ENCODE measurements at places on chromosomes 2 and 18. TPM values are rescaled to one million over a fixed set of nuclear protein-coding genes. Genes with fewer than 3 reads are reported as not detected.

DNA sequence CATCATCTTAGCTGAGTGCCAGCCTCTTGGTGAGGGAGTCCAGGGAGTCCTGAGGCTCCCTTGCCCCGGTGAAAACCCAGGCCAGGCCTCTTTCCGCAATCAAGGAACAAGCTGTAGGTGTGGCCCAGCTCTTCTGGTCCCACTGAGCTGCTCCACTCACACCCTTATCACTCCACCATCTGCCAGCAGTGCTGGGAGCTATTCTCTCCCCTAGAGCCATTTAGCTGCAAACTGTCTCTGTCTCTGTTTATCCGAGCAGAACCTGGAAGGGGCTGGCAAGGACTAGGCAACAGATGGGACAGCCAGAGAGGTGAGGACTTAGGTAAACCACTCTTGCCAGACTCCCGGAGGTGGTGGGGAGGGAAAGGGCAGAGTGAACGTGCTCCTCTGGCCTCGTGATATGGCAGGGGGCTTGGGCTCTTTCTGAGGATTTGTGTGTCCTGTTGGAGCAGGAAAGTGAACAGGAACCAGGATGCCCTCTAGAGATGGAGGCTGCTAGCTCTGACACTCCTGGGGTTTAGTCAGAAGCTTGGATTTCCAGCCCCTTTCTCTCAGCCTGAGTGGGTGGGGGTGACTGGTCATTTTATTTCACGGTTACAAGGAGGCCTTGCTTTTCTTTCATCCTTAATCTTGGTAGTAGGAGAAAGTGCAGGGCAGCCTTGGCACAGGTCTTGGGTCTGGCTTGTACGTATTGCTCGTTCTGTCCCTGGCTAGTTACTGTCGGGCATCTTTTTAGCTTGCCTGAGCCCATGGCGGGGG lies 19.6 kb downstream of the B3GNT2 start:
- DNase-seq = peak; percentile 58

GRCh38 chr2:28393114-28393836 lies 617 bp downstream of the FOSL2 start:
- peak; percentile 68 for DNase-seq

GRCh38 chr2:151638191-151638933 lies 95.9 kb downstream of the NEB start:
- peak; percentile 12 for DNase-seq

DNA sequence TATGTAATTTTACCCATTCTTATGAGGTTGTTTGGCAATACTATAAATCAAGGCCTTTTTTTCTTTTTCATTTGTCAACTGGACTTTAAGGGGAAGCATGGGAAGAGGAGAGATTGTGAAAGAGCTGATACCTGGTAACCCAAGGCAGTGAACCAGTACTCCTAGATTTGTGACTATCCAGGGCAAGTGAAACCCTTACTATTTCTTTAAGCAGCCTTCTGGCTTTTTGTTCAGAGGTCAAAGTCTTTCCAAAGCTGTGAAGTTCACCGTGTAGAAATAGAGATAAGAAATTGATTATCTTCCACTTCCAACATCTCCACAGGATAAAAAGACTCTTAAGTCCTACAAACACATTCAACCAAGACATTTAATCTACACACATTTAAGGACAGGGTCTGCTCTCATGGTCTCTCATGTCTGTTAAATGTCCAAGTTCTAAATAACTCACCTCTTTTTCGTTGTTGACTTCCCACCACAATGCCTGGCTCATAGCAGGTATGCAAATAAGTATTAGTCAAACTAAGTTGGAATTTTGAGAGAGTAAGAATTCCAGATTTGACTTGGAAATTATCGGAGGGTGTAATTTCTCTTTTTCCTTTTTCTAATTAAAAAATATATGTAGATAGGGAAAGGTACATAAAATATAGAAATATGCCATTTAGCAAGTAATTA lies 485.8 kb downstream of the STK39 start:
- DNase-seq = no peak

DNA sequence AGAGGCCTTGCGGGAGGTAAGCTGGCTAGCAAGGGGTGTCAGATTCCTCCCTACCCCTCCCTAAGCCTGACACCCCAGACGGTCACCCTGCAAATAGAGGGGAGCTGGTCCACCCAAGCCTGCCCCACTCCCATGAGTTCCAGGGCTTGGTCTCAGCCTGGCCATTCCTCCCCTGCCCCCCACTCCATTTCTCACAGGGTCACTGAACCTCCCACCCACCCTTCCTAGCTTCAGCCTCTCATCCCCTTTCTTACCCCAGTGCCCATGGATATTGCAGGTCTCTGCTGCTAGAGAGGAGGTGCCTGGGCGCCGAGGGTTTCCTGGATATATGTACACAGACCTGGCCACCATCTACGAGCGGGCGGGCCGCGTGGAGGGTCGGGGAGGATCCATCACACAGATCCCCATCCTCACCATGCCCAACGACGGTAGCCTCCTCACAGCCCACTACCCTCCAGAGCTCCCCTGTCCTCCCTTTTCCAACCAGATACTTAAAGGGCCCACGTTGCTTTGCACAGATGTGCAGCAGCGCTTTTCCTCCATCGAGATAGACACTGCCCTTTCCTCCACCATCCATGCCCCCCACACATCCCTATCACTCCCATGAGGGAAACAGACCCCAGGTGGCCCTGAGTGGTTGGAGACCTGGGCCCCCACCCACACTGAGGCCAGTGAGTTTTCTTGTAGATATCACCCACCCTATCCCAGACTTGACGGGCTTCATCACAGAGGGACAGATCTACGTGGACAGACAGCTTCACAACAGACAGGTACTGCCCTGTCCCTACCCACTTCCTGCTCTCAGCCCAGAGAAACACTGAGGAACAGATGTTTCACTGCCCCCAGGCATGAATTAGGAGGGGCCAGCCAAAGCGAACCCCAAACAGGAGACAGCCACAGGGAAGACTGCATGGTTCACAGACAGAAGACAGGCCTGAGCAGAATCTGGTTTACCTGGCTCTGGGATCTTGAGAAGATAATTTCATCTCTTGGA lies 15.2 kb upstream of the ANKRD53 start:
- DNase-seq = no peak

- no peak for DNase-seq
Measured at GRCh38 chr2:239963646-239964205, 61.4 kb downstream of the NDUFA10 start.

DNA sequence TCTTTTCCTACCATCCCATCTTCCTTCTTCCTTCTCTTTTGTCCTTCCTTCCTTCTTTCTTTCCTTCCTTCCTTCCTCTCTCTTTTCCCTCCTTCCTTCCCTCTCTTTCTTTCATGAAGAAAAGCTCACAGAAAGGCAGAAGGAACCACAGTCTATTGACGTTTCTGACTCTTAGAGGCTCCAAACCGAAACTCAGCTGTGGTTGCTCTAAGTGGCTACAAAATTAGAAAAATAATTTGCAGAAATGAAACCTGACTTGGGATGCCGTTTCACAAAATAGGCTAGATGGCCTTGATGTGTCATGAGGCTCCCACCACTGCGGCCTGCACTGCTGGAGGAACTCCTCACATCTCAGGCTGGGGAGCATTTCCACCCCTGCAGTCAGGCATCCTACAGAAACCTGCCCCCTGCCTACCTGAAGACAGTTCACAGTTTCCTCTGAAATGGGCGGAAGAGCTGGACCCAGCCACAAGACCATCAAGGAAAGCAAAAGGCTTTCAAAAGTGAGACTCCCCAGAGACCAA lies 165.6 kb downstream of the SMAD7 start:
- DNase-seq = no peak

EPB41L3 gene
- total RNA-seq = 37.0 TPM

ATP6V1B1 gene
- 2.1 TPM for total RNA-seq

CCDC74B gene
- 3.1 TPM for total RNA-seq

APOB gene
- total RNA-seq = under 0.01 TPM

UGT1A3 gene
- total RNA-seq = not detected

Data from fibroblast of lung (primary cell).